ENCODE measurements at places on chromosomes 13 and 19.
A peak's percentile ranks its signal among the peaks of the same experiment; 100 is the strongest.

GRCh38 chr13:69704311-69704710 is 403.3 kb upstream of the ATXN8OS start:
- DNase-seq: no peak

DNA sequence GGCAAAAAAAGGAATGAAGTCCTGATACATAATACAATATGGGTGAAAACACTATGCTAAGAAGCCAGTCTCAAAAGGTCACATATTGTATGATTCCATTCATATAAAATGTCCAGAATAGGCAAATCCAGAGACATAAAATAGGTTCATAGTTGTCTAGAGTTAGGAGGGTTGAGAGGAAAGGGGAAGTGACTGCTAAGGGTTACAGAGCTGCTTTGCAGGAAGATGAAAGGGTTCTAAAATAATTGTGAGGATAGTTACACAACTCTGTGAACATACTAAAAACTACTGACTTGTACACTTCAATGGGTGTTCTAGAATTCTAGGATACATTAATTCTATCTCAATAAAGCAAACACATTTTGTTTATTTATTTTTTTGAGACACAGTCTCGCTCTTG is 25.7 kb downstream of the CAB39L start:
- no peak for DNase-seq

- no peak for DNase-seq
Measured at GRCh38 chr19:40556953-40557530, 19.6 kb upstream of the SHKBP1 start.

GRCh38 chr13:109154546-109154945 is 525.1 kb downstream of the MYO16 start:
- DNase-seq: no peak

GRCh38 chr13:46667687-46668281 is 114.8 kb downstream of the LRCH1 start:
- no peak for DNase-seq

DNA sequence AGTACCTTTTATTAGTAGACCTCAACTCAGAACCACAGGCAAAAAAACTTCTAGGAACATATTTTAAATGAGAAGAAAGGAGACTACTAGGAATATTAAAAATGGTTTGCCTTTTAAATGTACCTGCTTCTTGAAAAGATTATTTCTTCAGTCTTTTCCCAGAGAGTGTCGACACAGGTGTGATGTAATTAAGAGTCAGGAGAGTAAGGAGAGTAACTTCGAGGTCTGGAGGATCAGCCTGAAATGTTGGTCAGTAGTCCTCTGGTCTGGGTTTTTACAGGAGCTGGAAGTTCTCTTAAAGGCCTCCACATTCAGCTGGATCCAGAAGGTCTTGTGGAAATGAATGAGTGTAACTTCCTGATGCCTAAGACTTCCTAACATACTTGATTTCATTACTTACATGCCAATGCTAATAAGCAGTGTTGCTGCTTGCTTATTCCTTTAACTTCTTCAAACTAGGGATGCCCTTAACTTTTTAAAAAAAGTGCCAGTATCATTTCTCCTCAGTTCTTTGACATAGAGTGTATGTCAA is at the start of gene KCTD4:
Gene KCTD4 (minus strand): TSS at position 345 of the 532 bp plus-strand sequence. CDS start 6,478 bp downstream, outside the sequence.
- no peak for DNase-seq

- DNase-seq: no peak
Measured at GRCh38 chr13:45907503-45907902, 56.0 kb upstream of the SIAH3 start.

DNA sequence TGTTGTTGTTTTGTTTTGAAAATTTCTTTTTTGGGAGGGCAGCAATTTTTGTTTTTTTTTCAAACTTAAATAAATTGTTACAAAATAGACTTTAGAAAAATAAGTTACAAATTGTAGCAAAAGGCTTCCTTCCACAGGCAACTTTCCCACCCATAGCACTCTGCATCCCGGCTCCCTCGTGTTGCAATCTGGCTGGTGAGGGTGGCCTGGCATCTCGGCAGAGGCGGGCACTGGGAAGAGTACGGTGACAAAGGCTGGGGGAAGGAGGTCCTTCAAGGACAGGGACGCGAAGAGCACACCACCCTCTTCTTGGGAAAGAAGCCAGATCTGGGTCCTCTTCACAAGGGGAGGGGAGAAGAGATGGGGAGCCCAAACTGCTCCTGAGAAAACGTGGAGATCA is 379.7 kb downstream of the OLFM4 start:
- no peak for DNase-seq

DNA sequence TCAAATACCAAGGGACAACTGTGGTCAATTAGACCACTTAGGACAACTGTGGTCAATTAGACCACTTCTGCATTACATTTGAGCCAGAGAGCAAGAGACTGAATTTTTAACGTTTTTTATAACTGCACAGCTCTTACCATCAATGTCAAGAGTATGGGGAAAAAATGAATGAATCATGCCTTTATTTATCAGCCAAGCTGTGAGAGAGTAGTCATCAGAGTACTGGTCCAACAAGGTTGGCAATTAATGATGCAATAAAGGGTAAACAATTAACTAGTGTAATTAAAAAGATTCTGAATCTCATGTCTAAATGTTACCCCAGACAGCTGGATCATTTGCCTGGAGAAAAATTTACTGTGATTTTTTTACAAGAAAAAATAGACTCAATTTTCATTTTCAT is 381.1 kb downstream of the LIG4 start:
- no peak for DNase-seq

- no peak for DNase-seq
Measured at GRCh38 chr19:41437944-41438574, 1.7 kb downstream of the DMAC2 start.

GRCh38 chr19:54436628-54437252 is 12.3 kb upstream of the LENG8 start:
- no peak for DNase-seq

DNA sequence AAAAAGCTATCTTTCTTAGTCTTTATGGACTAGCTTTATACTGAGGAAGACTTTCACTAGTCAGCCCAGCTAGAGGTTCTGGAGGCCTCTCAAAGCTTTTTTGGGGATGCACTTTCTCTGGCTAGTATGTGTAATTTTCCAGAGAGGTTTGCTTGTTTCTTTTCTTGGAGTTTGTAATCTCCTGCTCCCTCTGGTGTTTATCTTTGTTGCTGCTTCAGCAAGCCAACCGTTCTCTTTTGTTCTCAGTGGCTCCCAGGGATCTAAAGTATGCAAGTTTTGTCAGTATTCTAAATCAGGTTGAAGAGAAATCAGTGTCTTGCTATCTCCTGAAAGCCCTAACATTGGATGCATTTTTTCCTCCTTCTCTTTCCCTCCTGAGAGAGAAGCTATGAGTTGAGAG is 121.1 kb upstream of the MYO16 start:
- DNase-seq: no peak

DNA sequence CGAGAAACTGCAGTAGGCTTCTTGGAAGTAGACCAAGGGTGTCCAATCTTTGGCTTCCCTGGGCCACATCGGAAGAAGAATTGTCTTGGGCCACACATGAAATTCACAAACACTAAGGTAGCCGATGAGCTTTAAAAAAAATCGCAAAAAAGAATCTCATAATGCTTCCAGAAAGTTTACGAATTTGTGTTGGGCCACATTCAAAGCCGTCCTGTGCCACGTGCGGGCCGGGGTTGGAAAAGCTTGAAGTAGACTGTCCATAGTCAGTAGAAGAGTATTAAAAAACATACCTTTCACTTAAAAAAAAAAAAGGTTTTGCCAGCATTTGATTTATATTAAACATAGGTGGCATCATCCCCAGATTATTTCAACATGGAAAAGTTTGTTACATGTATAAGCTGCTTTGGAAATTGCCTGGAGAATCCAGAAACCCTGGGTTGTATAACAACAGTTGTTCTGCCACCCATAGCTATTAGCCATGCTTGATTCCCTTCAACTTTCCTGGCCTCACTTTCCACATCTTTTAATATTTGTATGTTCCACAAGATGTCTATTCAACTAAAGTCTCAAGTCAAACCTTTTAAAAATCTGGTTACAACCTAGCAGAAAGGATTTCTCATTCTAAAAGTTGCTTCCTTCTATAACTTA is 1.0 kb downstream of the IFT88 start:
- DNase-seq: no peak

- DNase-seq: no peak
Measured at GRCh38 chr13:45542391-45542790, 73.1 kb downstream of the ERICH6B start.

- DNase-seq: peak; percentile 1
Measured at GRCh38 chr13:104571161-104571892, 1505.1 kb upstream of the SLC10A2 start.

DNA sequence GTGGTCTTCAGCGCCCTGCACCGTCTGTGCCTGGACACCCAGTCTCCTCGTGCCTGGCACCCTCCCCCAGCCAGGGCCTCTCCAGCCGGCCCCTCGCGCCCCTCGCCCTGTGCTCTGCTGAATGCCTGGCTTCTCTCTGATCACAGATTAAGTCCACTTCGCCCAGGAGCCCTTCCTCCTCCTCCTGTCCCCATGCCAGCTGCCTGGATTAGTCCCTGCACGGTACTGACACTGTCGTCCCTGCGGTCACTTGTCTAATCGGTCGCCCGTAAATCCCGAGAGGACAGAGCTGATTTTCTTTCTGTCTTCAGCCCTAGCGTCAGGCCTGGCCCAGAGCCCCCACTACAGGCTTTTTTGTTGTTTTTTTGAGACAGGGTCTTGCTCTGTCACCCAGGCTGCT is 6.6 kb downstream of the THOP1 start:
- no peak for DNase-seq

- no peak for DNase-seq
Measured at GRCh38 chr13:101941095-101941783, 460.6 kb downstream of the FGF14 start.

DNA sequence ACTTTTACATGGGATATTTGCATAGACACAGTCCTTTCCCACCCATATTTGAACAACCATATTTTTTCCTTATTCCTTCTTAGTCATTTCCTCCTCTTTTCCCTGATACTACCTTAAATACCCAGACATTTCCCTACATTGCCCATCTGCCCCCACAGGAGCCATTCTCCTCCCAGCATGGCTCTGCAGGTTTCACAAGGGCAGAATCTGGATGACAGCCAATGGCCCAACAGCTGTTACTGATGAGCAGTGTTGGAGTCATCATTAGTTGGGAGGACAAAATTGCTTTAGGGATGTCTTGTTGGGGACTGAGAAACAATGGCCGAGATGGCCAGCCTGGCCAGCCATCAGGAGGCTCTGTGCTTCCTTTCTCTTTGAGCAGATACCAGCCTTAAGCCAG is 209.5 kb downstream of the KLF5 start:
- no peak for DNase-seq

DNA sequence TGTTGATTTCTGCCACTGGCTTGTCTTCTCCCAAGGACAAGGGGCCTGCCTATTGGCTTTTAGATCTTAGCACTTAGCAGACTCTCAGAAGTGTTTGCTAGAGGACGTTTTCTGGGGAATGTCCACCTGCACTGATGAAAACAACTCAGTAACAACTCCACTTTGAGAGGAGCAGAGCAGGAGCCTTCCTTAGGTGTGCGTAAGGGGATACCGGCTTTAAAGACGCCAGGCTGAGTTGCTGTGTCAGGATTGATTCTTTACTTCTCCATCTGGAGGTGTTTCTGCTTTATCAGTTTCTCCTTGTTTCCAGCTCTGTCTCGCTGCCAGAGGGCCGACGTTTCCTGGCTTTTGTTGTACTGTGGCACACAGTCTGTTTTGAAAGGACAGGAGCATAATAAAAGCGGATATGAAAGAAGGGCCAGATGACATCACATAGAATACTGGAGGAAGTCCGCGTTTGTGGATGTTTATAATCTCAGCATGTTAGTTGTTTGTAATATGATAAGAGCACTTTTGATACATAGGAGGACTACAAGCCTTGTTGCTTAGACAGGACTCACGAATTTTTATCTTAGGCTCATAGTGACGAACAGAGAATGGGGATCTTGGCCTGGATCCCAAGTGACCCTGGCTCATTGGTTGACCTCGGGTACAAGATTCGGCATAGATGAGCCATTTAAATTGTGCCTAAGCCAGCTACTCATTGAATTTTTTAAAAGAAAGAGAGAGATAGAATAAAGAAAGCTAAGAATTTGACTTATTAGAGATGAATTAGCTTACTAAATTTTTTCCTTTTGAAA is 34.6 kb downstream of the COL4A2 start:
- no peak for DNase-seq

- no peak for DNase-seq
Measured at GRCh38 chr13:49502954-49503353, 7.2 kb downstream of the PHF11 start.

- no peak for DNase-seq
Measured at GRCh38 chr19:55355213-55355821, 798 bp upstream of the COX6B2 start.

DNA sequence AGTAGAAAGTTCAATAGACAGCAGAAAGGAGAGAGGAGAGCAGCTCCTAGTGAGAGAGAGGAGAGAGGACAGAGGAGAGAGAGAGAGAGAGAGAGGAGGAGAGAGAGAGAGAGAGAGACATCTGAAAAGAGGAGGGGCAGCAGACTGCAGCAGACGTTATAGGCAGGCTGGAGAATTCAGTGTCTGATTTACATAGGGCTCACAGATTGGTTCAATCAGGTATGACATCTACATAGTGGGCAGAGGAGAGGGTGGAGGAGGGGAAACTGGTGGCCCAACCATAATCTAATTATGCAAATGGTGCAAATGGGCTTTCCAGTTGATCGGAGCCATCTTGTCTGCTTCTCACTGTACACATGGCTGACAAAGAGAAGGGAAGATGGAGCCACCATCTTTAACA is 221.3 kb upstream of the TRPC4 start:
- no peak for DNase-seq

DNA sequence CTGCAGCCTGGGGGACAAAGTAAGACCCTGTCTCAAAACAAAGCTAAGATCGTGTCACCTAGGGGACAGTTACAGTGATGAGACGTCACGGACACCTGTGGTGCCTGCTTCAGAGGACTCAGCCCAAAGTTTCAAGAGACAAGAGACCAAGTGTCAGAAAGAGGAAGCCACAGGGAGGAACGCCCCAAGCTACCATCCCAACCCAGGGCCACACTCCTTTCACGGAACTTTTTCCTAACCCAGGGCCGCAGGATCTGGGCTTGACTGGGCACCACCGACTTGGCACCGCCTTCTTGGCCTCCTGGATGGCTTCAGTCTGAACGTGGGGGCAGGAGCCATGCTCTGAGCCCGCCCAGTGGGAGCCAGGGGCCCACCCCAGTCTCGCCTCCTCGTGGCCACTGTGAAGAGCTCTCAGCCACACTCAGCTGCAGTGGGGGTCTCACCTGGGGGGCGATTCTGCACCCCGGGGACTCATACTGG is 8.5 kb downstream of the MOB3A start:
- no peak for DNase-seq

GRCh38 chr13:88908961-88909441 is 1237.8 kb downstream of the SLITRK5 start:
- no peak for DNase-seq

GRCh38 chr19:2064395-2064787 is 13.3 kb upstream of the MKNK2 start:
- no peak for DNase-seq

- DNase-seq: no peak
Measured at GRCh38 chr19:17590866-17591265, 35.4 kb downstream of the COLGALT1 start.

GRCh38 chr13:44237276-44237767 is 136.3 kb upstream of the SERP2 start:
- peak; percentile 74 for DNase-seq

Measured in hepatic stellate cell (primary cell).